ENCODE measurements at places on chromosomes 7 and 10.

GRCh38 chr10:99548041-99548530, 15.3 kb downstream of the NKX2-3 start:
- DNase-seq: no peak

DNA sequence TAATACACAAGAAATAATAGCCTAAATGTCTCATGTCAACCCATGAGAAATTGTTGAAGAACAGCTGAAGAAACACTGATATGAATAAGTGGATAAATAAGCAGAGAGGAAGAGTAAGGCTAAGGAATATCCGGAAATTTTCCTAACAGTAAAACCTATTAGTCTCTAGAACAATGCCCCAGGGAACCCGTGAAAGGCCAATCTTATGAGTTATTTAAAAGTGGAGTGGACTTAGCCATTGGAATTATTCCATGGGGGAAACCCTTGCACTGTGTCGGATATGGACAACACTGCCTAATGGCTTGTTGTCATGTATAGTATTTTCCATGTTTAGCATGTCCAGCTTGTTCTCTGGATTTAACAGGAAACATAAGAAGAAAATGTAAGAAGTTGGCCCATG, 217.2 kb upstream of the PLXNA4 start:
- DNase-seq: no peak

- DNase-seq: peak; percentile 32
Measured at GRCh38 chr7:145957160-145957890, 159.3 kb upstream of the CNTNAP2 start.

- no peak for DNase-seq
Measured at GRCh38 chr10:6601246-6601805, 21.2 kb upstream of the PRKCQ start.

GRCh38 chr7:70752794-70753241, 379.1 kb upstream of the GALNT17 start:
- peak; percentile 78 for DNase-seq

Data from fibroblast of upper back skin (primary cell).